Fibroblast of lung (primary cell): ENCODE measurements at places on chromosomes 12 and 14. TPM values are rescaled to one million over a fixed set of nuclear protein-coding genes. Genes with fewer than 3 reads are reported as not detected.

The KIF5A gene
- 0.51 and 1.3 TPM in 2 replicates for total RNA-seq

DNA sequence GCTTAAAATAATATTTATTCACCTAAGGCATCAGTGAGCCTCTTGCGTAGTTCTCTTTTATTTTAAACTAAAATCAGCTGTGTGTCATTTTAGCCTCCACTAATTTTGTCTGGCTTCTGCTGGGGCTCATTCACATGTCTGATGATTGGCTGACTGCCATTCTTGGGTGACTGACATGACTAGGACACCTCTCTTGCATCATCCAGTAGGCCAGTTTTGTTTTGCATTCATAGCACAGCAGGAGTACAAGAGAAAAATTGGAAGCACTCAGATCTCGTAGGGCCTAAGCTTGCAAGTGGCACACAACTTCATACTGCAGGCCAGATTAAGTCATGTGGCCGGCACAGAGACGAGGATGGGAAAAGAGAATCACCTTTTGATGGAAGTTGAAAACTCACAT lies 1226.5 kb downstream of the GALC start:
- DNase-seq: no peak

DNA sequence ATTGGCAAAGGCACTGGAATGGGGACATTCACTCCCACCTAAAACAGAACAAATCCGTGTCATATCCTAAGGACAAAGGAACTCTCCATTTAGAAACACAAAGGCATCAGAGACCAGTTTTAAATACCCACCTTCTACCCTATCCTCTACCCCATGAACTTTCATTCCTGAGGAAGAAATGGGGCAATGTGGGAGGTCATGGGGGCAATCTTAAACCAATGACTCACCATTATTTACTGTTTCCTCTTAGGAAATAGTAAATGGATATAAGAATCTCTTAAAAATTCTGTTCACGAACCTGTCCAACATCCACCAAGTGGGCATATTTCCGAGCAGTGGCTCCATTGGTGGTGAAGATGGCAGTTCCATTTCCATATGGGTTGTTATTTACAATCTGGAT lies 19.4 kb downstream of the ALDH6A1 start:
- no peak for DNase-seq

DNA sequence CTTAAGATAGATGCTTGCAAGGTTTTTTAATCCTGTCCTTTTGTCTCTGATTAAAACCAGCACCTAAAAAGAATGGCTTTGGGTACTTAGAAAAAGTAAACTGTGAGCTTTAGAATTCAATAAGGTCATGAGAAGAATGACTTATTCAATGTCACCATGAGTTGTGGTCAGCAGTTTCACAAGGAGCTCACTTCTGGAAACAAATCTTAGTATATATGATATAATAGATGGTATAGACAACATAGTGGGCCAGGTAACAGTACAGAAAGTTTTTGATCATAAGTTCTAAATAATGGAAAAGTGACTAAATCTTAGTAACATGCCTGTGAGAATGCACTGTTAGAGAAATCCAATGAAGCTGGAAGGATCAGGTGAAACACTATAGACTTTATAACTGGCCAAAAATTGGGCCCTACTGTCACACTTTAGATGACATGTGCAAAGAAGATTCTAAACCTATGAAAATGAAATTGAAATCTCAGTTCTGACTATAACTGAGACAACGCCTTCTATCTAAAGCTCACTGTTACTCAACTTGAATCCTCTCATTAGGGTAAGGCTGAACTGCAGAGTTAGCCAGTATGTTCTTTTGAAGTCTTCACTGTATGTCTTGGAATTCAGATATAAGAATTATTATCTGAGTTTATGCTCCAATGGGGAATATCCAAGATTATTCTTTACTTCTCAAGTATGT lies 42.4 kb upstream of the RAD51AP1 start:
- DNase-seq: no peak

- peak; percentile 29 for DNase-seq
Observed at GRCh38 chr14:63394841-63395240, 76.1 kb upstream of the GPHB5 start.

DNA sequence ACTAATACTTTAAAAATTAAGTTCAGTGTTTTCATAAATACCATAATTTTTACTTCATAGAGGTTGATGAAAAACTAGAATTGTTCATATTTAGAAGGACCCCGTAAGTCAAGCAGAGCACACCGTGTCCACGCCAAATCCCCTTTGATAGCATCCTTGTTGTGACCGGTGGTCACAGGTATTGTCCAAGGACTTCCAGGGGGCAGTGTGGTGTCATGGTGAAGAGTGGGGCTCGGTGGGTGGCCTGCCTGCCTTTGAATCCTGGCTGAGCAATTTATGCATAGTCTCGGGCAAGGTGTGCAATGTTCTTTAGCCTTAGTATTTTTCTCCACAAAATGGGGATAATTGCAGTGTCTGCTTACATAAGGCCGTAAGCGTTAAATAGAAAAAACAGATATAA lies 169.9 kb downstream of the KTN1 start:
- no peak for DNase-seq

DNA sequence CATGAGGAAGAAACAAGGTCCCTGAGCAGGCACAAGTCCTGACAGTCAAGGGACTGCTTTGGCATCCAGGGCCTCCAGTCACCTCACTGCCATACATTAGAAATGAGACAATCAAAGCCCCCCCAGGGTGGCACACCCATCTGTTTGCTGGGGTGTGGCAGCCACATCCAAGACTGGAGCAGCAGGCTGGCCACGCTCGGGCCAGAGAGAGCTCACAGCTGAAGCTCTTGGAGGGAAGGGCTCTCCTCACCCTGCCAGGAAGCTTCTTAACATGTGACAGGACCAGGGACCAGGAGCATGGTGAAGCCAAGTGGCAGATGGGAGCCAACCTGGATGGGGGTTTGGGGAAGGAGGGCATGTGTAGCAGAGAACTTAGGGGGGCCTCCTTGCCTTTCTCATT lies 10.0 kb downstream of the CACNB3 start:
- DNase-seq: no peak

The PCNX4 gene
- 69.9 and 95.0 TPM in 2 replicates for total RNA-seq

GRCh38 chr14:23023022-23023794 lies 11.5 kb downstream of the PSMB5 start:
- no peak for DNase-seq

- DNase-seq: no peak
Observed at GRCh38 chr12:988646-989045, 2.4 kb upstream of the ERC1 start.

GRCh38 chr12:119843100-119843499 lies 34.0 kb downstream of the CIT start:
- DNase-seq: peak; percentile 64

The SERPINA5 gene
- total RNA-seq: not detected in 2 replicates

The TTC8 gene
- 27.5 and 31.2 TPM in 2 replicates for total RNA-seq

GRCh38 chr12:82691513-82691912 lies 4.8 kb downstream of the TMTC2 start:
- no peak for DNase-seq

The METTL1 gene
- 3.5 and 6.4 TPM in 2 replicates for total RNA-seq

The LYZ gene
- total RNA-seq: 0.17 and 0.77 TPM in 2 replicates

DNA sequence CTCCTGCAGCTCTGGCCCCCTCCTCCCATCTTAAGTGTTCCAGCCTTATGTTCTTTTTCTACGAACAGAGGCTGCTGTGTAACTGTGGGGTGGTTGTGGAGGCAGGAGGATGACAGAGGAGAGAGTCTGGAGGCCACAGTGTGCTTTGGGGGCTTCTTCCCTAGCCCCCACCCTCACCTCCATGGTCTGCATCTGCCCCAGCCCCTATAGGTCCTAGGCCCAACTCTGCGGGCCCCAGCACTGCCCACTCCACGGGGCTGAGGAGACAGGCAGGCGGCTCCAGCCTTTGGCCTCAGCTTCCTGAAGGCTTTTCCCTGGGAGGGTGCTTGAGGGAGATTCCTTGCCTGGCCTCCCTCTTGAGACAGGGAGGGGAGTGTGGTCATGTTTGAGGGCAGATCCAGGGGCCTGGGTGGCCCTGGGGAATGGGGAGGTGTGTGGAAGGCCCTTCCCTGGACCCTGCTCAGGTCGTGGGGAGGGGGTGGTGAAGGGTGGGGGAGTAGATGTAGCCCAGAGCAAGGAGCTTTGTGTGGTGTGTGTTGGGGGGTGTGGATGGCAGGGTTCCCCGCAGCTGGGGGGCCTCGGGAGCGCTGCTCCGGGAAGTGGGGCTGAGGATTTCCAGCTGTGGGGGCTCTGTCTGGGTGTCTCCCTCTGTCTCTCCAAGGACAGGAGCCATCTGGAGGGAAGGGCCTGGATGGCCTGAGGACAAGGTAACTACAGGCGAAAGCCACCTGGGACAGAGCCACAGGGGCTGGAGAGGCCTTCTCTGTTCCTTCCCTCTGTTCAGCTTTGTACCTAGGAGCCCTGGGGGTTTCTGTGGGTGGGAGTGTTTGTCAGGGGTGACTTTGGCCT lies 1.1 kb downstream of the SMIM41 start:
- no peak for DNase-seq

DNA sequence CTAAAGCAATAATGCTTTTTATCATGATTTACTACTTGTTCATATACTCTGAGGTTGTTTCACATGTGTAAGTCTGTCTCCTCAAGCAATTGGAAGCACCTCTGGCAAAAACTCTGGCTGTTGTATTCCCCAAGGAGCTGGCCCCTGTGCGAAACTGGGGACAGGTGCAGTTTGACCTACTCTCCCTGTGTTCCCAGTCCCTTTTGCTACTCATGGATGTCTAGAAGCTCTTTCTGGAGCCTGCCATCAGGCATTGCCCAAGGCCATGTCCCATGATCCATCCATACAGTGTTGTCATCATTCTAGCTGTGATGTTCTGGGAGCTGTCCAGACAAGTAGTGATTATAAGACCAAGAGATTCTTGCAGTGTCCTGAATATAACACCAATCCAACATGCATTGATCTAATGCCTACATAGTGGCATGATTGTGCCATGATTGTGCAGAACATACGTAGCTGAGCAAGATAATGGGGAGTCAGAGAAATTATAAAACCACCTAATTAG lies 14.9 kb downstream of the AKAP6 start:
- DNase-seq: no peak

DNA sequence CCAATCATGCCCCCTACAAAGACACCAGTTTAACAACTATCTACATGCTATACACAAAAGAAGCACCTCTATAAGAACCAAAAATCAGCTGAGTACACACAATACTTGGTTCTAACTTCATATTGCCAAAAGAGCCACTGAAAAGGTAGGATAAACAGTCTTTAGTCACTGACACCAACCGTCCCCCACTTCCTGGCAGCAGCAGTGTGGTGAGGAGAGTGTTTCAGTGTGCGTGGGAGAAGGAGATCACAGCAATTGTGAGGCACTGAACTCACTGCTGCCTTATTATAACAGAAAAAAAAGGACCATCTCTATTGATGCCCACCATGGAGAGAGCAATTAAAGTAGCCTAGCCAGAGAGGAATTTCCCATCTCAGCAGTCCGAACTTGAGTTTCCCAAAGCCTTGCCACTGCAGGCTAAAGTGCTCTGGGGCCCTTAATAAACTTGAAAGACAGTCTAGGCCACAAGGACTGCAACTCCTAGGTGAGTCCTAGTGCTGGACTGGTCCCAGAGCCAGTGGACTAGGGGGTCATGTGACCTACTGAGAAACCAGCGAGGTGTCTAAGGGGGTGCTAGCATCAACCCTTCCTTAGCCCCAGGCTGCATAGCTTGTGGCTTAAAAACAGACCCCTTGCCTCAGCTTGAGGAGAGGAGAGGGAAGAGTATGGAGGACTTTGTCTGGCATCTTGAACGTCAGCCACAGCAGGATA lies 37.1 kb upstream of the LMNTD1 start:
- no peak for DNase-seq

The SRRM4 gene
- total RNA-seq: not detected in 2 replicates

GRCh38 chr14:38887696-38888095 lies 215.3 kb downstream of the SEC23A start:
- no peak for DNase-seq

DNA sequence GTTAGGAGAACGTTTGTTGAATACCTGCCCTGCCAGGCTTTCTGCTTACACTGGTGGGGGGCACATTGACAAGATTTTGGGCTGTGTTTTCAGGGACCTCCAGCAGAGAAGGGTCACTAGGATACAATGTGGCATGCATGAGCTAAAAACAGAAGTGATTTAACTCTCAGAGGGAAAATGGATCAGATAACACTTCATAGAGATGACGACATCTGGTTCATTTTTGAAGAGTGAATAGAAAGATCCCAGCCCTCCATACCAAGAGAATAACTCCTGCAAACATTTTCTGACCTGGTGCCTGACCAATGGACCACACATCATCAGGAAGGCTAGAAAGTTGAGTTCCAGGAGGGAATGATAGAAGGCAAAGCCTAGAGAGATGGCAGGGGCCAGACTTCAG lies 33.7 kb downstream of the CKB start:
- peak; percentile 53 for DNase-seq

The CHGA gene
- not detected in 2 replicates for total RNA-seq

- no peak for DNase-seq
Observed at GRCh38 chr14:40368314-40368713, 936.1 kb upstream of the FBXO33 start.

- no peak for DNase-seq
Observed at GRCh38 chr14:23344481-23344880, 8.2 kb downstream of the SLC22A17 start.

- DNase-seq: no peak
Observed at GRCh38 chr14:93957333-93957710, 19.0 kb downstream of the ASB2 start.

GRCh38 chr14:83101846-83102245 lies 1568.2 kb upstream of the SEL1L start:
- no peak for DNase-seq

GRCh38 chr14:72926292-72927028 lies at the start of gene DCAF4:
TSS of gene DCAF4 (plus strand) at chr14:72926464. CDS start at chr14:72937979, 11,515 bp downstream.
- DNase-seq: peak; percentile 99

GRCh38 chr12:42584651-42585111 lies 4.9 kb downstream of the PRICKLE1 start:
- DNase-seq: peak; percentile 59

DNA sequence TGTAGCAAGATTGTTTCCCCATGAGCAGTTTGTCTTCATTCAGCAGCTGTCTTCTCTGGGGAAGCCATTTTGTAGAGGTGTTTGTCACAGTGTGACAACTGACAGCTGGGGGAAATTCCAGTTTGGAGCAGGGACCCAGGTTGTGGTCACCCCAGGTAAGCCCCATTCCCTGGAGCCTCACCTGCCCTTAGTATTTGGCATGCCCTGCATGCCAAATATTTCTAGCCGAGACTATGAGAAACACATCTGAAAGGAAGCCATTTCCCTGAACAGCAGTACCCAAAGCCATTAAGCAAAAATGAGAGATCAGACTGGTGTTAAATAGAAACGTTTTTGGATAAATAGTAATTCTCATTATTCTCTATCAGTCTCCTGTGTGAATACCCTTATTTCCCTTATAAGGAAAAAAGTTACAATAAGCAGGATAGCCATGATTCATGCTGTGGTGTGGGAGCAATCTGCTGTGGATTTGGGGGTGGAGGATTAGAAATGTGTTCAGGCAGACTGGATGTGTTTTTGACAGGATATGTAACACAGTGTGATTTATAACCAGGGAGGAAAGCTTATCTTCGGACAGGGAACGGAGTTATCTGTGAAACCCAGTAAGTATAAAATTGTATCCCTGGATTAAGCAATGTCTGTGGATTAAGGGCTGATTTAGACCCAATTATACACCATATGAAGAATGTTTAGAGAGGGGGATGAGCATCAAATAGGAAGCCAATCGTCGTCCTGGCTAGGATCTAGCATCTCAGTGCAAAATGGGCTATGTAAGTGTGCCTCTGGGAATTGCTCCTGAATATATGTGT lies 68.9 kb downstream of the DAD1 start:
- DNase-seq: peak; percentile 91

The ADAM21 gene
- total RNA-seq: 0.51 and 0.66 TPM in 2 replicates
